AG04450 (cell line): ENCODE measurements at places on chromosomes 7 and 10.

DNA sequence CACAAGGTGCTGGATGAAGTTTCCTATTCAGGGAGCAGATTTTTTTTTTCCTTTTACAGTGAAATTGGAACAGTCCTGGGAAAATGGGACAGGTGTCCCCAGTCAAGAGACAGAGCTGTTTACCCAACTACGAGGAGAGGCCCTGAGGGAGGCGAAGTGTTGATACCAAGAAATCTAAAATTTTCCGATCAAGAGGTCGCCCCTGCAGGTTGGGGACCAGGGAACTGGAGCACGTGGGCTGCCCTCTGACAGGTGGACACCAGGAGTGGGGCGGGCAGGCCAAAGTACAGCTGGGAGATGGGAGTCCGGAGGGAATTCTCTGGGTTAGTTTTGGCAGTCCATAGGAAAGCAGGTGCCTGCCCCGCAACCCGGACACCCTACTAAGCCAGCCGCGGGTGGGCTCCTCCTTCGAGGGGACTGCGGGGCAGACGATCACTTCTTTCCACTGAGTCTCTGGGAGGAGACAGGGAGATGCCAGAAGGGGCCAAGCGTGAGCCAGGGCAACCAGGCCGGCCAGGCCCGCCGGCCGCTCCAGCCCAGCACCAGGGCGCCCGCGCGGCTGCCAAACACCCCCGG, 965 bp upstream of the CAMK1D start:
- no peak for DNase-seq

- DNase-seq: no peak
Observed at GRCh38 chr10:79285315-79286197, 61.7 kb upstream of the PPIF start.

DNA sequence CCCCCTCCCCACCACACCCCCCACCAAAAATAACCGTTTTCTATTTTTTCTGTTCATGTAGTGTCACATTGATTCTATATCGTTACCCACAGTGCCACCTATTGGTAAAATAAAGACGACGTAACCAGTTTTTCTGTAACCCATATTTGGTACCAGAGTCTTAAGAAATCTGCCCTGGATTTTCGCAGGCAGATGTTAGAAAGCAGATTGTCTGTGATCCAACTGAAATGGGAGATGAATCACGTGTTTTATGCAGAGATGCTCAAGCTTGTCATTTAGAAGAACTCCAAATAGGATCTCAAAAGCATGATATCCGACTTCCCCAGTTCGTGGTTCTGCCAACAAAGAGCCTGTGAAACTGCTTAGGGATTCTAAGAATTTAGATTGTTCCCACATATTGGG, 261.1 kb upstream of the CSTF2T start:
- peak; percentile 33 for DNase-seq

DNA sequence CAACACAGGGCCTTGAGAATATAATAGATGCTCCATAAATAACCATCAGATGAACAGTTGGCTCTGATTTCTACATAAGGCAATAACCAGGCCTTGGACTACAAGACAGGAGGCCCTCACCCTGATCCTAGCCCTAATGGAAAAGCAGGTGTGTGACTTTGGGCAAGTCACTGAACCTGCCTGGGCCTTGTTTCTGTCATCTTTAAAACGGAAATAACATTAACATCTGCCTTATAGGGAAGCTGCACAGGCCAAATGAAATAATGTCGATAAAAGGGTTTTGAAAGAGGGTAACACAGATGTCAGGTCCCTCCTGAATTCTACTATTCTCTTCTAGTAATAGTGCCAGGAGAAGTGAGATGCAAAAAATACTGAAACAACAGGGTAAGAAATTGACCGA, 20.7 kb downstream of the PIK3AP1 start:
- no peak for DNase-seq

DNA sequence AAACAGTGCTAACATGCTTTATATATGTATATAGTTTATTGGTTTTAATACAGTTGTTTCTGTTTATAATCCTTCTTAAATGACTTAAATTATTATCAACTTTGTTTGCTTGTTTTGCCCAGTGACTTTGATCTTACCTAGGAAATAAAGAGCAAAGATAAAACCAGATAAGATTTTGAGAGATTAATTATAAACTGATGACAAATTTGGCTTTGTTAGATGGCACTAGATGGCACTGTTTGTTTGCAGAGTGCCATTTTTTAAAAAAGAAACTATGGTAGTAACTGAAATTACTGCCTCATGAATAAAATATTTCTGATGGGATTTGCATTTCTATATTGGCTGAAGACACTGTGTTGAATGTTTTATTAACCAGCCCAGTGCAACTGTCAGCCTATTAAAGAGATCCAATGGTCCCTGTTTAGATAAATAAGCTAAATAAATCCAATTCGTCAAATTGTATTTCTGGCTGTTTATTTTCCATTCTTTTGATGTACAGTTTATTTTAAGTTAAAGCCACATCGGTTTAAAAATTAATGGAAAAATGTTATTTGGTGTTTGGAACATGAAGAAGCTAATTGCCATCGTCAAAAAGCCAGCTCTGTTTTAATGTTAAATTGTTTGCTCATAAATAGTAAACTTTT, 28.7 kb downstream of the VTI1A start:
- DNase-seq: no peak

DNA sequence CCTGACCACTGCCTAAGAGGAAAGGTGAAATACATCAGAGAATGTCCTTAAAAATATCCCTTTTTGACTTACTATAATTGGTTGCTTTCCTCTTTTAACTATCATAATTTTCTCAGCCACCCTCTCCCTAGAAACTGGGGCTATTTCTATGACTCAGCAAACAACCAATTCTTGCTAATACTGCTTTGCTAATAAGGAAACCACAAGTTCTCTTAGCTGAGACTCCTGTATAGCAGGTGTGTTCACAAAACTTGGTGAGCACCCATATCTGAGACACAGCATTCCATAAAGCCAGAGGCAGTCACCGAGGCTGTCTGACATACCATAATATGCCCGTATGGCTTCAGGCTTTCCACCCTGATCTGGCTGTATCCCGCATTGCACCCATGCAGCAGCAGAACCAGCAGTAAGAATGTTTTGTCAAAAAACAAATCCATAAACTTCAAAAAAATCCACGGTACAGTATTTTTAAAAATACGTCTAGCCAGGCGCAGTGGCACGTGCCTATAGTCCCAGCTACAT, 191.7 kb upstream of the C7orf33 start:
- no peak for DNase-seq

- DNase-seq: no peak
Observed at GRCh38 chr10:77590344-77591237, 47.0 kb downstream of the KCNMA1 start.

- no peak for DNase-seq
Observed at GRCh38 chr10:132945125-132945893, 2.9 kb upstream of the CFAP46 start.

DNA sequence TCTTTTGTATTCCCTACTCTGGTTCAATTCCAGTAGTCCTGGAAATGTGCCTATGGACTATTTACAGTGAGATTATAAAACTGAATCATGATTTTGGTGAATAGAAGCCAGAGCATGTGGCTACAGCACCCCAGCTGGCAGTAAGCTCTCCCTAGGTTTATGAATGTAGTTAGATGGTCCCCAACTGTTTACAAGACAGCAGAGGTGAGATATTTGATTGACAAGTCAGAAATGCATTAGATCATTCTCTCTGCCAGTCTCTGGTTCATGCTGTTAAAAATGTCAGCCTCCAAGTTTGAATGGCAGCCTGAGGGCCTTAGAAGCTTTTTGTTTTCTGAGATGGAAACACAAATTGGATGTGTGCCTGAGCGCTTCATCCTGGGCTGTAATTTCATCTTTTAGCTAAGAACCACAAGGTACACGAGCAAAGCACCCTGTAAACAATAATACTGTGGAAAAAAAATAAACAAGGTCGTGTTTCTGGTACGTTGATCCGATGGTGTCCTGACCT, 85.0 kb downstream of the BTRC start:
- no peak for DNase-seq

DNA sequence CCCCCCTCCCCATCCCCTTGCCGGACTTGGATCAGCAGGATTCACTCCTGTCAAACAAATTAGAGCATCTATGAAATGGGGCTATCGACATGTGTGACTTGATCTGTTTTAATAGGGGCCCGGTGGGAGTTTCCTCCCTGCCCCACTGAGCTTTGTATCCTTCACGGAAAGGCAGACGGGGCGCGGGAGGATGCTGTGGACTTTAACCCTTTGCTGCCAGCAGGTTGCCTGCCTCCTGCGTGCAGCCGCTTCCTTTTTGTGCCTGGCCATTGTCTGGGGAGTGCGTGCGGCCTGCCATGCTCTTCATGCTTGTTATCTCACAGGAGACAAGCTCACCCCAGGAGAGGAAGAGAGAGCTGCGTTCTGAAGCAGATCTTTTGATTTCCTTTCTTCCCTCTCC, 512.8 kb upstream of the GALNT17 start:
- DNase-seq: no peak

GRCh38 chr7:50793120-50793946, 10.6 kb upstream of the GRB10 start:
- DNase-seq: no peak

DNA sequence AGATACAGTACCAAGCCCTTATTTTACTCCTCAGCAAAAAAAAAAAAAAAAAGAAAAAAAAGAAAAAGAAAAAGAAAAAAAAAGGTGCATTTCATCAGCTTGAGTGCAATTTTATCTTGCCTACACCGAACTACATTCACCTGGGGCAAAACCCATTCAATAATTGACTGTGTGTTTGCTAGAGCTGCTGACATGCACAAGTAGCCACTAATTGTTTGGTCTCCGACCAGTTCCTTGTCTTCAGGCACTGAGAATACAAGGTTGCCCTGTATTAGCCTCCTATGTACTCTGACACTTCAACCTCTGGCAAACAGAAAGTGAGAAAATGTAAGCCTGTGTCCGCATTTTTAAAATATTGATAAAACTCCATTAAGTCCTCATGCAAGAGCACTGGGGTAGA, 1579.4 kb upstream of the LRRTM3 start:
- DNase-seq: no peak

DNA sequence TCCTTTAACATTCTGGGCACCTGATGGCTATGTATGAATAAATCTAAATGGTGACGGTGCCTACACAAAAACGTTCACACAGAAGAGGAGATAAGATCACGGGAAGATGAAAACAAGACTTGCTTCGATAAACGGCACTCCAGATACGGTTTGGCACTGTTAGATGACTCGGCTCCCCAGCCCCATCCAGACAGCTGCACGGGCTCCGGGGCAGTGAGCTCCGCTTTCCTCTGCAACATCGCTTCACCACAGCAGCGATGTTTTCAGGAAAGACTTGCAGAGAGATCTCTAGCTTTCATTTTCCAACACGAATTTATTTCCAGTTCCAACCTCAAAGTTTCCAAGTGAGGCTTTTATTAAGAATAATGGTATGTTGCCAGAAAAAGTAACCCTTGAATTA, 132.1 kb downstream of the KLF6 start:
- no peak for DNase-seq

GRCh38 chr10:70683940-70684339, 11.6 kb downstream of the ADAMTS14 start:
- no peak for DNase-seq

DNA sequence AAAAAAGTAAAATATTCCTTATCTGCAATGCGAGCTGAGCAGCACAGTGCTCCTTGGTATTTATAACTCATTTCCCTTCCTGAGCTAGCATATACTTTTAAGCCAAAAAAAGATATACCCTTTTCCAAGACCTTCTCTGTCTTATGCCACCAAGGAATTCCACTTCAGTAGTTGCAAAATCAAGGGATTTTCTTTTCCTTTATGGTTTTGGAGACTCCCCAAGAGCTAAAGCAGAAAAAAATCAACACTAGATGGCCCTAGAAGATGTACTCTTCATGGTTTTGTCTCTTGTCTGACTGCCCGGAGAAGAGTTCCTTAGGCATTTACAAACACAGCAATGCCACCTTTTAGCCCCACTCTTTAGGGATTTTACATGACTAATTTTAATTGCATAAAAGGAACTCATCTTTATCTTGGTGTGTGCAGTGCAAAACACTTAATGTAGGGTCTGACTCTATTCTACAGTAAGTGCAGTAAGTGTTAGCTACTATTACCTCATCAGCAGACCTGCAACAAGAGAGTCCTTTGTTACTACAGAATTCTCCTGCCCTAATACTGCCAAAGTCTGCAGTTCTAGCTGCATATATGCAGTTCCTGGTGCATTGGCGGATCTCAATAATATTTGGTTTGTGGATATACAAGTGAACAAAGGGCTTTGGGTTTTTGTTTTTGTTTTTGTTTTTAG, 443.3 kb downstream of the GFRA1 start:
- DNase-seq: no peak

GRCh38 chr10:34216348-34216945, 598.6 kb downstream of the PARD3 start:
- DNase-seq: no peak

GRCh38 chr7:143477501-143478150, at the start of gene TAS2R41:
Gene TAS2R41 (plus strand): TSS chr7:143477873. CDS start chr7:143477873, 0 bp downstream.
- DNase-seq: no peak

DNA sequence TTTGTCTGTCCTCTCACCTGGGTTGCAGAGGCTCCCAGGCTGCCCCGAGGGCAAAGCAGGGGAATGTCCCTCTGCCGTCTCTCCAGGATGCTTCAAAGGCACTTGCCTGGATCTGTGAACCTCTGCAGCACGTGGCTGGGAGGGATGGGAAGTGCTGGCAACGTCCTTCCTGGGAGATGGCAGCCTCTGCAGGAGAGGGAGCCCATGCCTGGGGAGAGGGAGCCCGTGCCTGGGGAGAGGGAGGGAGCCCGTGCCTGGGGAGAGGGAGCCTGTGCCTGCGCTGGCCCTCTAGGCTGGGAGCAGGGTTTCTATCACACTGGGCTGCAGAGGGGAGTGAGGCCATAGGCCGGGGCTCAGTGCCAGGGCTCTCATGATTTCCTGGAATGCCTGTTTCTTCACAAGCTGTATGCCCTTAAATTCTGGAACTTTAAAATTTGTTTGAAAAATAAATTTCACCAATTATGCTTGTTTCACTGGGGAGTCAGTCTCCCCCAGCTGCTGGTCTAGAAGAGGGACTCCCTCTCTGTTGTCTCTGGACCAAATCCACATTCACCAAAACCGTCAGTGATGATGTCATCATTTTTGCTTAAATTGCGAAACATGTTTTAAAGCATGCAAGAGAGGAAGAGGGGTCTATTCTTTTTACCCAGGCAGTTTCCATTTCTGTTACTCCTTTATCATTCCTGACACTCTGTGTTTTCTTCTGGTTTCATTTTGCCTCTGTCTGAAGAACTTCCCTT, 135.7 kb downstream of the DNAJB6 start:
- DNase-seq: no peak

DNA sequence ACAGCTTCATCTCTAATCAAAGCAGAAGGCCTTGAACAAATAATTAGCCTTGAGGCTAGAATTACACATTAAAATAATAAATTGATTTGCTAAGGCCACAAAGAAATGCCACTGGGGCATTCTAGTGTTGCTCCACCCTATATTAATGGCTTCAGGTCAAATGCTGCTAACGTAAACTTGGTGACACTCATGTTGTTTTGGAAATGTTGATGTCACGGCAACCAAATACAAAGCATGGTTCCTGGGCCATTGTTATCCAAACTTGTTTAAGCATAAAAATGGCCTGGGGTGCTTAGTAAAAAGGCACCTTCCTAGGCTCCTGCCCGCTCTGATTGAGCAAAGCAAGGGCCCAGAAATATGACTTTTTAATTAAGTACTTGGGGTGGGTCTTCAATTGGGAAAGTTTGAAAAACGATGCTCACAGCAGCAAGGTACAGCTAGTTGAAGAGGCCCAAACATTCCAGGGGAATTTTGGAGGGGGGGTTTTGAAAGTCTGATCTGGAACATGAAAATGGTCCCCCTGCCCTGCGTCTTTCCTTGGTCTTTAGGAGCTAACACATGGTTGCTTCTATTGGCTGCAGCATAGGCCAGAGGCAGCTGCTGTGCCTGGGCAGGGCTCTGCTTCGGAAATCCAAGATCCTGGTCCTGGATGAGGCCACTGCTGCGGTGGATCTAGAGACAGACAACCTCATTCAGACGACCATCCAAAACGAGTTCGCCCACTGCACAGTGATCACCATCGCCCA, 67.8 kb downstream of the ABCC2 start:
- no peak for DNase-seq
